GM20000 (cell line): ENCODE measurements at places on chromosomes 1 and 21.

GRCh38 chr1:115922801-115923200, 53.5 kb upstream of the SLC22A15 start:
- no peak for DNase-seq

DNA sequence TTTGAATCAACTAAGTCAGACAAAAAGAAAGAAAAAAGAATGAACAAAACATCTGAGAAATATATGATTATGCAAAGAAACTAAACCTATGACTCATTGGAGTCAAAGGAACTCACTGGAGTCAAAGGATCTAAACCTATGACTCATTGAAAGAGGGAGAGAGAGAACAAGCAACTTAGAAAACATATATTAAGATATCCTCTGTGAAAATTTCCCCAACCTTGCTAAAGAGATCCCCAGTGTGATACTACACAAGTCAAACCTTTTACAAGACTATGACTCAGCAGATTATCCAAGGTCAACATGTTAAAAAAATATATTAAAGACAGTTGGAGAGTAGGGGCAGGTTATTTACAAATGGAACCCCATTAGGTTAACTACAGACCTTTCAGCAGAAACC, 1538.3 kb downstream of the NCAM2 start:
- no peak for DNase-seq

- no peak for DNase-seq
Observed at GRCh38 chr1:218959784-218960183, 213.9 kb upstream of the LYPLAL1 start.

- DNase-seq: no peak
Observed at GRCh38 chr1:8653878-8654277, 163.6 kb downstream of the RERE start.

- DNase-seq: no peak
Observed at GRCh38 chr1:187938092-187938491, 1109.3 kb downstream of the PLA2G4A start.

GRCh38 chr1:33260439-33260838, 4.1 kb downstream of the ZNF362 start:
- no peak for DNase-seq

- no peak for DNase-seq
Observed at GRCh38 chr1:18145851-18146618, 38.4 kb downstream of the IGSF21 start.

DNA sequence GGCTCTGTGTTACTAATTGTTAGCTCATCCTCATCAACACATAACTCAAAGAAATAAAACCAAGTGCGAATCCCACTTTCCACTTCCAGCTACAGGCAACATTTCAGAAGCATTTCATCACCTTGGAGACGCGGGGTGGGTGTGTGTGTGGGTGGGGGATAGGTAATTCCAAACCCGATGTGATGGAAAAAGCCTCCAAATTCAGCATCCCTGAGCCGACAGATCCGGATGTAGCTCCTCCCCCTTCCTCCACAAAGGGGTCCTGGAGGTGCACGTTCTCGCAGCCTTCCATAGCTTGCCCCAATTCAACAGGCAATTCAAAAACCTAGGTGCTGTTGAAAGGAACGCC, 486 bp downstream of the HSPA13 start:
- no peak for DNase-seq

- no peak for DNase-seq
Observed at GRCh38 chr1:172448995-172449584, 5.2 kb upstream of the PIGC start.

- no peak for DNase-seq
Observed at GRCh38 chr1:171850651-171851350, 9.5 kb downstream of the DNM3 start.

DNA sequence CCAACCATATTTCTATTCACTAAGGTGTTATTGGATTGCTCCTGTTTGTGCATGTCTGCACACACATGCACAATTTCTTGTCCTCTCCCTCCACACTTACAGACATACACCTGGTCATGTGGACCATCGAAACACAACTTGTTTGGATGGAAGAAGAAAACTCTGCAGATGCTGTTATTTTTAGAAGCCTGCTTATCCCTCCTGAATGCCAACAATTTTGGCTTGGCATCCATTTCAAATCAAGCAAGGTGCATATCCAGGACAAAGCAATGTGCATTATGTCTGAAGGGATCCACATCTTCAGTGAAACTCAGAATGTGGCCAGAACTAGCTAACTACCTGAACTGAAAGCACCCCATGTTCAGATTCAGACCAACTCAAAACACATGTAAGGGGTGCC, 98.9 kb upstream of the ADAR start:
- DNase-seq: no peak

- DNase-seq: no peak
Observed at GRCh38 chr1:93137604-93138292, 42.5 kb downstream of the TMED5 start.

DNA sequence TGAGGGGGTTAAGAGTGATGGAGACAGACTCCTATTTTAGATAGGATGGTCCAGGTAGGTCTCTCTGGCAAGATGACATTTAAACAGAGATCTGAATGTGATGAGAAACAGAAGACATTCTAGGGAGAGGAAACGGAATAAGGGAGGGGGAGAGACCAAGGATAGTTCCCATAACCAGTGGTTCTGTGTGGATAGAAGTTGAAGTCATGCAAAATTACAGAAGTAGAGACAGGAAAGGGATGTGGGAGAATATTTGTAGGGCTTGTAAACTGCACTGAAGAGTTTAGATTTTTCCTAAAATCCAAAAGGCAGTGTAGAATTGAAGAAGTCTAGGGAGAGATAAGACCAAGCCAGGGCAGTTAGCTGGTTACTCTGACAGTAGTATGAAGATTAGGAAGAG, 200.6 kb downstream of the GRIK1 start:
- DNase-seq: no peak

DNA sequence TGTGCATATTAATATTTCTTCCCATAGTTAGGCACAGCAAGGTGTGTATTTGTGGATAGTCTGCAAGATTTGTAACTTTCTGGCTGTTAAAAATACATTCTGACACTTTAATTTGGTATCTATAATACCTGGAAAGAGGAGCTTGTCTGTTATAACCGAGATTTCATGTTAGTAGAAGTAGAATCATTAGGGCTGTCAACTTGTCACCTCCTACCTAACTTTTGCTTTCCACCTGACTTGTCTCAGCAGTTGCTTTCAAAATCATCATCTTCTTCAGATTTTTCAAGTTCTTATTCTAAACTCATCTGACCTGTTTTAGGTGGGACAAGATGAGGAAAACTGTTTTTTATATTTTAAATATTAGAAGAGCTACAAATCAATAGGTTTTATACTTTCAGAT, 11.0 kb downstream of the RWDD3 start:
- DNase-seq: no peak

DNA sequence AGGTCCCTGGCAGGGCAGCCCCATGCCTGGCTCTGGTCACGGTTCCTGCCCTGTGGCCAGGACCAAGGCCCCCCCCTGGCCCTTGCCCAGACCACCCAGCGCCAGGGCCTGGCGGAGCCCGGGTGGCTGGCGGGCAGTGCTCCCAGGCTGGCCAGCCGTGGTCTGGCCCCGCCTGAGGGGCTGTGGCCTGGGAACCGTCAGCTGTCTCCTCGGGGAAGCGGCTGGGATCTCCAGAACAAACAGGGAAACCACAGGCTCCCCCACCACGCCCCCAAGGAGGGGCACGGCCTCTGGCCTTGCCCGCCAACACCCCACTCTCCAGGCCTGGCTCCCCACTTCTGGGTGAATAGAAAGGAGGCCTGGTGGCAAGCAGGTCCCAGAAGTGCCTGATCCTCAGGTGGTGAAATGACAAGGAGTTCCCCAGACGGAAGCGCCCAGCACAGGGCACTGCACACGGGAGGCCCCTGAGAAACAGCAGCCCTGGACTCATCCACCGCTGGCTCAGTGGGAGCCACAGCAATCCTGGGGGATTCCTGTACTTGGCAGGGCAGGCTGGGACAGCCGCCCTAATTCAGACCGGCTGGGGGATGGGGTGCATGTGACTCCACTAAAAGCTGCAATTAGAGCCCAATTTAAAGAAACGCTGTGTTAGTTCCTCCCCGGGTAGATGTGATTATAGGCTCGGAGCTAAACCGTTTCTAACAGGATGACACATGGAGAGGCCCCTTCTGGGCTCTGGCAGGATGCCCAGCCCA, 78.9 kb downstream of the RAP1GAP start:
- DNase-seq: no peak

DNA sequence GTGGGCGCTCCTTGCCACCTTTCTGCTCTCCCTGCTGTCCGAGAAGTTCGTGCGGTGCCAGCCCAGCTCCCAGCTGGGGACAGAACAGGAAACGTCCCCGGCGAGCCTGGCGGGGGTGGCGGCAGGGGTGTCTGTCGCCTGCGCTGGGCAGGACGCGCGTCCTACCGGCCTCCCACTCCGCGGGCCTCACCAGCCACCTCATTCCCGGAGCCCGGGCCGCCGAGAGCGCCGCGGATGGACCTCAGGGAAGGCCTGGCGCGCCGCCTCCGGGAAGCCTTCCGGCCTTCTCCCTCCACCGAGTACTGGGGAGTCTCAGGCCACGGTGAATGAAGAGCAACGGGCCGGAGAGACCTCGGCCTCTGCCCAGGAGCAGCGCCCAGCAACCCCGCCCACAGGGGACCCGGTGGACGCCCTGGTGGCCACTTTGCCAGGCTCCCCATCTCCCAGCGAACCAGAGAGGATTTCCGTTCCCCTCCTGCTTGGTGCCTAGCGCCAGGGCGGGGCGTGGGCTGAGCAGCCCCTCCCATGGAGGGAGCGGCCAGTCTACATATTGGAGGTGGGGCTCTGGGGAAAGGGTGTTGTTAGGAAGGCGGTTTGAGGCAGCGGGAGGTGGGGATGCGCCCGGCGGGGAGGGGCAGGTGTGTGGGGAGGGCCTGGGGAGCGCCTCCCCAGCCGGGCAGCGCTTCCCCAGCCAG, 9.5 kb upstream of the TNFRSF14 start:
- DNase-seq: peak; percentile 92

GRCh38 chr1:1441002-1441888, 5.8 kb downstream of the VWA1 start:
- DNase-seq: peak; percentile 90

GRCh38 chr1:90507173-90507572, 209.9 kb downstream of the BARHL2 start:
- no peak for DNase-seq

DNA sequence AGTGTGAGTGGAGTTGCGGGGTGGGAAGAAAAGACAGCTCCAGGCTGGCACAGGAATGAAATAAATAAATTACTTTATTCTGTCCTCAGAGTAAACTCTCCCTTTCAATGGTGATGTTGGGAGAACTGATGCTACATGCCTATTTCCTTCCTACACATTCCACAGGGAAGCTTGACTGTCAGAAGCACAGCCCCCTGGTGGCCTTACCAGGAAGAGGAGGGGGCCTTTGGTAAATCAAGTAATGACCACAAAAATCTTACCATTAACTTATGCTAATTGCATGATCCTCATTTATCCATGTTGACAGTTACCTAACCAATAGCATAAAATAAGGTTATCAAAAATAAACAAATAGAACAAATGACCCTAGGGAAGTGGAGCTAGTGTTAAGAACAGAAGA, 605.0 kb upstream of the PKN2 start:
- no peak for DNase-seq

GRCh38 chr1:27752360-27752759, 20.7 kb upstream of the STX12 start:
- DNase-seq: no peak

- no peak for DNase-seq
Observed at GRCh38 chr1:36517011-36517771, 34.5 kb upstream of the CSF3R start.

DNA sequence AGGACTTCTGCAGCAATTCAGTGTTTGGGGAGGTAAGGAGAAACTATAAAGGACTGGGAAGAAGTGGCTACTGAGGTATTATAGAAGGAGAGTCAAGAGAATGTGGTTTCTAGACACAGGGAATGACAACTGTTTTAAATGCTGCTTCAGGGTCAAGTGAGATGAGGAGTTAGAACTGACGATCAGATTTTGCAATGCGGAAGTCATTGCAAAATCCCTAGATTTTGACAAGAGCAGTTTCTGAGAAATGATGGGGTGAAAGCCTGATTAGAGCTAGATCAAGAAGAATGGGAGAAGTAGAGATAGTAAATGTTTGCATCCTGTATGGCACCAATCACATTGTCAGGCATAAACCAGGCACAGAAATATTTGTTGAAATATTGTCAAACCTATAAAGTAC, 4.7 kb upstream of the TSNAX start:
- no peak for DNase-seq

- no peak for DNase-seq
Observed at GRCh38 chr1:68307378-68307787, 75.1 kb upstream of the WLS start.

- no peak for DNase-seq
Observed at GRCh38 chr1:186055846-186056245, 319.2 kb downstream of the TPR start.

- peak; percentile 94 for DNase-seq
Observed at GRCh38 chr1:168225476-168226190, at the start of gene SFT2D2. Gene SFT2D2, plus strand, starts transcription at chr1:168226004. Its CDS starts 76 bp downstream, at chr1:168226080.

GRCh38 chr21:26597031-26597430, 23.9 kb upstream of the CYYR1 start:
- no peak for DNase-seq

- no peak for DNase-seq
Observed at GRCh38 chr1:200180821-200181220, 153.3 kb downstream of the NR5A2 start.

GRCh38 chr1:202680586-202681352, 29.5 kb downstream of the SYT2 start:
- DNase-seq: no peak

DNA sequence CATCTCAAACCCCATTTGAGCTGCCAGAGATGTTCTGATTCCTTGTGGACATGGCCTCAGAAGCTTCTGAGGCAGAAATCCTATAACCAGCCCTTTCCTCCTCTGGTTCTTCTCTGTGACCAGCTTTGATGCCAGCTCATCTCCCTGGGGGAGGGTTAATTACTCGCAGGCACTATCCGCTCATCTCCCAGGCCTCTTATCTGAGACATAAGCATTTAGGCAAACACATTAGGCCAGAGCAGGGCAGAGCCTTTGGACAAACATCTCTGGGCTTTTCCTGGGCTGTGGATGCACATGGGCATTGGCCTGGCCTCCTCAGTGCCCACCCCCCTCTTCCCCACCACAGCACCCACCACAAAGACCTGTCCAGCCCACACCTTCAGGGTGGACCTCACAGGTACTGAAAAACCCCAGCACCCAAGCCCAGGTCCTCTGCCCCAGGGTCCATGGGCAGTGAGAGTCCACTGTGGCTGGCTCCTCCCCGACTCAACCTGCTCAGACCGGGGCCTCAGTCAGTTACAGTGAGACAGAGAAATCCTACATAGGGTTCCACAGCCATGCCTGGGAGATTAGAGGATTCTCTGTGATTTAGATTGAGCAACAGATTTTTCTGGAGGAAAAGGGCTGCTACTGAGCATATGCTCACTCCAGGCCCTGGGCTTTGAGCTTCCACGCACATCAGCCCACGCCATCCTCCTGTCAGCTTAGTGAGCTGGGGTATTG, 26.9 kb downstream of the IGSF21 start:
- no peak for DNase-seq

DNA sequence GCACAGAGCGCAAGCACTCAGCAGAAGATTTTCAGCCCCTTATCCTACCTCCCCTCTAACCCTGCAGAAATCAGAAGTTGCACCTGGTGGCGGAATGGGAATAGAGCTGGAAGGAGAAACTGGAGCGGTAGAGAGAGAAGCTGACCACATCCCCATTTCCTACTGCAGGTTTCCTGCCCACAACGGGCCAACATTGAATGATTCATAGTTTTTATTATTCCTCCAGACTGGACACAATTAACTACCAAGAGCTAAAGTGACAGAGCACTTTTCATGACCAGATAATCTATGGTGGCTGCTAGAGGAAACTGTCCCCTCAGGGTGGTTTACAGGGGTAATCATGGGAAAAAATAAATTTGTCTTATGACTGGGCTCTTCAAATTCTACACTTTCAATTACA, 21.3 kb upstream of the LRRC8D start:
- DNase-seq: no peak

GRCh38 chr1:28592321-28593071, 431 bp downstream of the RAB42 start:
- peak; percentile 82 for DNase-seq
